ENCODE measurements at places on chromosomes 13 and 19. TPM values are rescaled to one million over a fixed set of nuclear protein-coding genes. Genes with fewer than 3 reads are reported as not detected.

GRCh38 chr19:45968626-45969025 is 5.0 kb downstream of the NOVA2 start:
- no peak for DNase-seq

Gene CEACAM18
- total RNA-seq = not detected

GRCh38 chr13:80973721-80974120 is 632.8 kb upstream of the SPRY2 start:
- no peak for DNase-seq

- DNase-seq = no peak
These were observed 10.6 kb downstream of the PIAS4 start for GRCh38 chr19:4018140-4018613.

DNA sequence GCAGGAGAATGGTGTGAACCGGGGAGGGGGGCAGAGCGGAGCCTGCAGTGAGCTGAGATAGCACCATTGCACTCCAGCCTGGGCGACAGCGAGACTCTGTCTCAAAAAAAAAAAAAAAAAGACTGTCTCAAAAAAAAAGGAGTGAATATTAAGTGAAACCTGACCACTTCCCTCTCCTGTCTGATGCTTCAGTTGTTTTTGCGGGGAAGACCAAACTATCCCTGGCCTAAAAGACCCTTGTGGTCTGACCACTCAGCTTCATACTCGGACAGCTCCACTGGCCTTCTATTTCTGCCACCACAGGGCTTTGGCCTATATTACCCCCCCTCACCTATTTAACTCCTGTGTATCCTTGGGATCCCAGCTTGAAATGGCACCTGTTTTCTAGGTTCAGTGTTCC is 2.3 kb downstream of the CLASRP start:
- DNase-seq = no peak

DNA sequence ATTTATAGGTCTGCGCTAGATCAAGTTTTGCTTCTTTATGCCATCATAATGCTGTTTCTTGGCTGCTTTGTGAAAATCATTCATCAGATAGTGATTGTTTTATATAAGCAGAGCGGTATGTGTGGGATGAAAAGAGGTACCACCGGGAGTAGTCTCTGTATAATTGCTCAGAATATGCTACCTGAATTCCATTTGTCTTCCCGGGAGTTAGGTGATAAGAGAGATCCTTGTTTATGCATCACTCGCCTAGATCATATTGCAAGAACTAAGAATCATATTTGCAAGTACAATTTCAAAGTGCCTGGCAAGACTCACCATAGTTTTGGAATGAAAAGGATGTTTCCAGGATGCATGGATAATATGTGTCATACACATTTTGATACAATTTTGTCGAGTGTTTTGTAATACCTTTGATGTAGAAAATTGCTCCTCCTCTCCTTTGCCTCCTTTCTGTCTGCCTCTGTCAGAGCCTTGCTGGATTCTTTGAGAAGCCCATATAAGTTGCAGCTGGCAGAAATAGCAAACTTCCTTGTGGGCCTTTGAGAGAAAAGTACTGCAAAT is 1306.0 kb upstream of the SLC10A2 start:
- DNase-seq = no peak

- DNase-seq = no peak
These were observed 32.2 kb downstream of the CNMD start for GRCh38 chr13:52707375-52707774.

DNA sequence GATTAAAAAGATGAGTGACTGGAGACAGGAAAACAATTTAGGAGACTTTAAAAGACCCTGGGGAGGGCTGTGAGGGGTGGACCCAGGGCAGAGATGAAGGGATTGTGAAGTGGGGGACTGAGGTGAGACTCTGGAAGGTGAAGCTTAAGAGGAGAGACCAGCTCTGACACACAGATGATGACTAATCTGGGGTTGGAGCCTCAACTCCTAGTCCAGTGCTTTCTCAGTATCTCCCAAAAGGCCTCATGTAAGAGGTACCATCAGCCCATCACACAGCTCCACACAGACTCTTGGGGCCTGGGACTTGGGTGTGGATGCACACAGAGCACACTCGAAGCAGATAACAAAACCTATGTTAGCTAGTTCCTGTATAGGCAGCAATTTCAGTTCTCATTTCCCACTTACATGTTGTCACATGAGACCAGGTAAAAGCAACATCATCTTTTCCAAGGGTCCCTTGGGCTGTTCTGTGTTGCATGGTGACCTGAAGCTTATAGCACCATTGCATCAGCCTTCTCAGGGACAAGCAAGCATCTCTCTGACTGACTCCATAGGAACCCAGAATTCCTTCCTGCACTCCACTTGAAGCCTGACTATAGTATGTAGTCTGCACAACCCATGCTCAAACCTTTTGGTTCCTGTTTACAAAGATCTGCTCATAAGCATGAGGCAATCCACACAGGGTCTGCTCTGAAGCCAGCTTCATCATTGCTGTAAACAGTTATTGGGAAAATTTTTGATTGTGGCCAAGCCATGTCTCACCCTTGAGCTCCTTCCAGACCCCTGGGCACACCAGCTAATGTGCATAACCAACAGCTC is 88.6 kb upstream of the MYCBP2 start:
- no peak for DNase-seq

Gene ZSCAN5B
- not detected for total RNA-seq

GRCh38 chr19:32717496-32717895 is 2.1 kb upstream of the TDRD12 start:
- no peak for DNase-seq

Gene KCNRG
- total RNA-seq = 3.2 TPM

GRCh38 chr13:51327961-51328360 is 11.5 kb upstream of the SERPINE3 start:
- no peak for DNase-seq

DNA sequence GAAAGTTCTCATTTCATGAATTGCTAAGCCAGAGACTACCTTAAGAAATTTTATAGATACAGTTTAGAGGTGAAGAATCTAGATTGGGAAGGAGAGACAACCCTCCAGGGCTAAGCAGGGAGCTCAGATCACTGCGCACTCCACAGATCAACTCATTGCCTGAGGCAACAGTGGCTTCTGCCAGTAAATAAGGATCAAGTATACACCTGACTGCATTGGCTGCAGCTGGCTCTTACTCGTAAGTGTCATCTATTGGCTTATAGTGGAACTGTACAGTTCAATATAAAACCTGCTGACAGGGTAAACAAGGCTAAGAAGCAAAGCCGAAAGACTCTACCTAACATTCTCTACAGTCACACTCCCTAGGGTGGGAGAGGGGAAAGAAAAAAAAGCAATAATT is 18.0 kb upstream of the C1QTNF9B start:
- no peak for DNase-seq

- DNase-seq = no peak
These were observed 552.5 kb downstream of the TBC1D4 start for GRCh38 chr13:74929436-74929835.

Gene ZNF667
- total RNA-seq = 4.6 TPM

DNA sequence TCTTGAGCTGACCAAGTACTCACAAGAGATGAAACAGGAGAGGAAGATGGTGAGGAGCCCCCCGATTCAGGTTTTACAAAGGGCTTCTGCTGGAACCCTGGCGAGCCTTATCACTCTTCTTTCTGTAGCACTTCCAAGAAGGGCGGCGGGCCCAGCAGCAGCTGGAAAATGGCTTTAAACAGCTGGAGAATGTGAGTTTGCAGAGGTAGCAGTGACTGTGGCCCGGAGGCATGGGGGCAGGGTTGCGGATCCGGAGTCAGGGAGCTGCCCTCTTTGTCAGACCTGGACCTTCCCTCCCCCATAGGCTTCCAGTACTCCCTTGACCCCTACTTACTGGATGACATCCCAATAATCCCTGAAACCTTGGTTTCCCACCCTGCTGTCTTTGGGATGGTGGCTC is 3.6 kb downstream of the TRIP10 start:
- DNase-seq = no peak

DNA sequence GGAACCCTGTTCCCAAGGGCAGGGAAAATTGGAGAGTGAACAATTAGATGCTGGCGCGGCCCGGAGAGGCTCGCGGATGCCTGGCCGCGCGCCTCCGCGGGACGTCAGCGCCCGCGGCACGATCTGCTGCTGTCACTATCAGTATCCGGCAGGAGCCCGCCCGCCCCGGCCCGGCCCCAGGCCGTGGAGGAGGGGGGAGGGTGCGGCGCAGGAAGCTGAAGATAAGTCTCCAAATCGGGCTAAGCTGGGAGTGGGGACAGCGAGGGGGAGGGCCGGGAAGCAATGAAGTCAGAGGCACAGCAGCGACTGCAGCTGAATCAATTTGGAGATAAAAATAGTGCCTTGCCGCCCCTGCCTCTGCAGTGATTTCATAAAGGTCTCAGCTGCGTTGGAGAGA is 441.5 kb upstream of the KLF12 start:
- peak; percentile 93 for DNase-seq

GRCh38 chr13:100600915-100601314 is 12.3 kb upstream of the GGACT start:
- no peak for DNase-seq

GRCh38 chr13:82654861-82655855 is 1227.1 kb downstream of the SLITRK1 start:
- DNase-seq = peak; percentile 71

Measured in heart left ventricle (tissue), 16 donors.